GM12878 (cell line): ENCODE measurements at places on chromosomes 13 and 19.

- no peak for DNase-seq
Measured at GRCh38 chr13:112658808-112659207, 31.0 kb upstream of the ATP11A start.

DNA sequence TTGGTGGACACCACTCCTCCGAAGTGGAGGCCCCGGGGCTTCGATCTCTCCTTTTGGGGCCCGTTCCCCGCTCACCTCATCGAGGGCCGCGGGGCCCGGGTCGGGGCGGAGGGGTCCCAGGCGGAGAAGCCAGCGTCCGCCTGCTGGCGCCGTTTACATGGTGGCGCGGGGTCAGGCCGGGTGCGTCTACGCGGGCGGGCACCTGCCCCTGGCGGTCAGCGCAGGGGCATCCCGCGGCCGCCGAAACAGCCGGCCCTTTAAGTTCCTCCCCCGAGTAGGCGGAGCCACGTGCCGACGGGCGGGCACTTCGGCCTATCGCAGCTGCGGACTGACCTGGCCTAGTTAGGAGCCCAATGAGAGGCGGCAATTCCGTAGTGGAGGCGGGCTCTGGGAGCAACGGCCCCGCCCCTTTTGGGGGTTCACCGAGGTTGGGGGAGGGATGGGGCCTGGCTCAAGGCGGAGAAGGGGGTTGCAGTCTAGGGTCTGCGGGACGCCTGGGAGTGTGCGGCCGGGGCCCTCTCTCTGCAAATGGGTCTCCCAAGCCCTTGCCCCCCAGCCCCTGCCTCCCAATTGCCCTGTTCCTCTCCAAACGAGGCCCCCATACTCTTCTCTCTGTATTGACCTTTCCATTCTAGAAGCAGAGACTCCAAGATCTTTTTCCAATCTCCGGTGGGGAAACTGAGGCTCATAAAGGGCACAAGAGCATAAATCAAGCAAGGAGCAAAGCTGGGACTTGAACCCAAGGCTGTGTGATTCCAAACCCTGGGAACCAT, at the start of gene ABHD8:
ABHD8 (minus strand) TSS at position 259 of the 773 bp plus-strand sequence. CDS start 1,809 bp downstream, outside the sequence.
- peak; percentile 72 for DNase-seq

- DNase-seq = no peak
Measured at GRCh38 chr13:30580852-30581502, 36.7 kb upstream of the USPL1 start.

DNA sequence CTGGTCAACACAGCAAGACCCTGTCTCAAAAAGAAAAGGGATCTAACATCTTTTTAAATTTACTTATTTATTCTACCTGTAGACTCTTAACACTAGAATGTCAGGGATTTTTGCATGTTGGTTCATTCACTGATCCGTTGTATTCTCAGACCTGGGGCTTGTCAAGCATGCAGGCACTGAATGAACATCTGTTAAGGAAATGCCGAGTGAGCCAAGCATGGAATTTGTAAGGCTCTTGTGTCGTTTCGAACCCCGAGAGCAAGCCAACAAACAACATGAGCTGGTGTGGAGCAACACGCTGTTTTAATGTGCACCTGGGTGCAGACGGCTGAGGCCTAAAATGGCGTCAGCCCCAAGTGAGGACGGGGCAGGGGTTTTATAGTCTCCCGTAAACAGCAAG, 10.0 kb upstream of the OR1M1 start:
- DNase-seq = no peak

- DNase-seq = no peak
Measured at GRCh38 chr19:41350735-41351338, 2.9 kb downstream of the TGFB1 start.

- DNase-seq = no peak
Measured at GRCh38 chr13:108588516-108588915, 40.9 kb upstream of the MYO16 start.

GRCh38 chr13:44803390-44803789, 185.9 kb downstream of the NUFIP1 start:
- DNase-seq = no peak

GRCh38 chr13:26600343-26600742, 42.9 kb downstream of the WASF3 start:
- no peak for DNase-seq

- no peak for DNase-seq
Measured at GRCh38 chr19:42242069-42242511, 312 bp downstream of the GSK3A start.

GRCh38 chr19:29687244-29687896, 22.1 kb downstream of the PLEKHF1 start:
- no peak for DNase-seq

DNA sequence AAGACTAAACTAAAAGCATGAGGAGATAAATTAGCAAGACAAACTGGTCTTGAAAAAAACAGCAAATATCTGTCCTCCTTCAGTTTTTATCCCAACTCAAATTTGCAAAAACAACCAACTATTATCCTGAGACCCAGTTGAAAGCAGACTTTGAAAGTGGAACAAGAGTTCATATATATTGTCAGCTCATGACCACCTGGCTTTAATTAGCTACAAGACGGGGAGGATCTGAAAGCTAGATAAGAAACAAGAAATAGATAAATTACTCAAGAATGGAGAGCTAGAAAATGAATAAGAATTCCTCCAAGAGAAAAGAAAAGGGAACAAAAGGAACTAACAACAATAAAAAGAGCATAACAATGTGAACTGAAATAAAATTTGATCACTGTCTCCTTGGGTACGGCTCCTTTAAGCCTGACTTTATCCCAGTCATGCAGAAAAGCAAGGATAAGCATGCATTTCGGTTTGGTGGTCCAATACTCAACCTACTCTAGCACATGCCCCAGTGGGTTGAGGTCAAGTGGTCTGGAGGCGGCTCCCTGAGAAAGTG, 246.9 kb downstream of the DCLK1 start:
- DNase-seq = no peak

DNA sequence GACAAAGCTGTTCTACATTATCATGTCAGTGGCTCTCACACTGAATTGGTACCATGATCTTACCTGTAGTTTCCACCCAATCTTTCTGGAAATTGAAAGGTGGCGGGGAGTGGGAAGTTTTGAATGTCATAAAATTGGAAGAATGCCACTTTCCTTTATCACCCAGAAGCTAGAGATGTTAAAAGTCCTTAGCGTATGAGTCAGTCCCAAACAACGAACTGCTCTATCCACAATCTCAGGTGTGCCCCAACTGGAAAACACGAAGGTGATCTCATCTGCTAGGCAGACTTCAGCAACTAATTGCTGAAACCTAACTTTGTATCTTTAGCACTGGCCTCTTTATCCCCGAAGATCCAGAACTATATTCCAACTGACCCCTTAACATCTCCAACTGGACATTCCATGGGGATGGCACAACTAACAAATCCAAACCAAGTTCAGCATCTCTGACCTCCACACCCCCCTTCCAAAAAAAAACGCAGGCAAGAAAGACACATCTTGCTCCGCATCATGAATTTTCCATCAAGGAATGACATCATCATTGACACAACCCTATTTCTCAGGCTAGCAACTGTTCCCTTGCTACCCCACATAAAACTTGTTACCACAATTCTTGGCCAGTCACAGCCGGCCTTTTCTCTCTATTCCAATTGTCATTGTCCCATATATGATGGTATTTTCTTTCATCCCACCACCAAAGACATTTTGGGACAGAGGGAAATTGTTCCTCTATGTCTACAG, 175.4 kb downstream of the KLF12 start:
- DNase-seq = no peak

GRCh38 chr13:19845758-19846157, 17.7 kb downstream of the ZMYM5 start:
- no peak for DNase-seq

DNA sequence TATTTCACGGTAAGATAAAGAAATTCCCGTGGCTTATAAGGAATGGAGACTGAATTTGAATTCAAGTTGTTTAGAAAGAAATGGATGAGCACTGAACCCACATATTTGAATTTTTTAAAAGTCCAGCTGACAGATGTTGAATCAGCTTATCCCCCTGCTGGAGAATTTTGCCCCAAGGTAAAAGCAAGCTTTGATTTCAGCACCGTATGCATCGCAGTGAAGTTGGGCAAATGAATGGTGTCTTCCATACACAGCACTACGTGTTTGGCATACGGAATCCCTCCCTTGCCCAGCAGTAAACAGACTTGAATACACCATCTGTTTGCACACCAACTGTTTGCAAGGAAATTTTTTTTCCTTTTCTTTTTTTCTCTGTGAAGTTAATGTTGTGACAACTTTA, 77.5 kb upstream of the PEG3 start:
- no peak for DNase-seq

GRCh38 chr19:1383017-1383311, 743 bp upstream of the NDUFS7 start:
- DNase-seq = no peak

DNA sequence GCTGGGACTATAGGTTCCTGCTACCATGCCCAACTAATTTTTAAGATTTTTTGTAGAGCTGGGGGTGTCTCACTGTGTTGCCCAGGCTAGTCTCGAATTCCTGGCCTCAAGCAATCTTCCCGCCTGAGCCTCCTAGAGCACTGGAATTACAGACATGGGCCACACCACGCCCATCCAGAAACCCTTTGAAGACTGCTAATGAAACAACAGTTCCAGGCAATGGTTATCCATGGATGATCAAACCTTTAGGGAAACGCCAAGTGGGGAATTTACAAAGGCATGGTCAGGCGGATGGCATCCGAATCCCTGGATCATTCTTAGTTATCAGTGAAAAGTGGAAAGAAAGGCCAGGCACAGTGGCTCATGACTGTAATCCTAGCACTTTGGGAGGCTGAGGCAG, 16.9 kb upstream of the DNMT1 start:
- DNase-seq = no peak

- DNase-seq = no peak
Measured at GRCh38 chr19:815079-815774, 6.5 kb downstream of the PLPPR3 start.

DNA sequence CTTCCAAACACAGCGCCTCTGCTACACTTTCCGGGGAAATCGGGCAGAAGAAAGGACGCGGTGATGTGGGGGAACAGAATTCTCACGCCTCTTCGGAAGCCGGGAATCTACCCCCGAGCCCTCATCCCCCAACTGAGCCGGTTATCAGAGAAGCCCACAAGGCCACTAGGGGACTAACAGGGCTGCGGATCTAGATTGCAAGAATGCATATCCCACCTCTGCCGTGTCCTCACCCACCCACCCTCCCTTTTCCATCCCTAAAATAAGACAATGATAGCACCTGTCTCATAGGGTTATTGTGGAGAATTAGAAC, 1.1 kb downstream of the IGFLR1 start:
- no peak for DNase-seq

- no peak for DNase-seq
Measured at GRCh38 chr19:46839752-46840497, 10.7 kb downstream of the AP2S1 start.

DNA sequence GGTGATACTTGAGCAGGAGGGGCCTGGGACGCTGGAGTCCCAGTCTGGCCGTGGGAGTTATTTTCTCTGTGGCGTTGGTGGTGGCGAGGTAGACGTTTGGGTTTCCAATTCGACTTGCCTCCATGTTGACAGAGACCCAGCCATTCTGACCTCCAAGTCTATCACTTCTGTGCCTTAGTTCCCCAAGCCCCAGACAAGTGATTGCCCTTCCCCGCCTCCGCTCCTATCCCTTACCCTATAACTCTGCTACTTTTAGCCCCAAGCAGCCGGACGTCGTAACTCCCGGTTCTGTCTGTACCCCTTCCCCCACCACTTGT, 549 bp downstream of the TIMM50 start:
- DNase-seq = no peak

GRCh38 chr13:49586717-49587116, 1.4 kb upstream of the RCBTB1 start:
- no peak for DNase-seq

- DNase-seq = no peak
Measured at GRCh38 chr13:46315491-46316075, 71.5 kb downstream of the RUBCNL start.

GRCh38 chr19:41570639-41571112, 5.3 kb upstream of the CEACAM21 start:
- no peak for DNase-seq

DNA sequence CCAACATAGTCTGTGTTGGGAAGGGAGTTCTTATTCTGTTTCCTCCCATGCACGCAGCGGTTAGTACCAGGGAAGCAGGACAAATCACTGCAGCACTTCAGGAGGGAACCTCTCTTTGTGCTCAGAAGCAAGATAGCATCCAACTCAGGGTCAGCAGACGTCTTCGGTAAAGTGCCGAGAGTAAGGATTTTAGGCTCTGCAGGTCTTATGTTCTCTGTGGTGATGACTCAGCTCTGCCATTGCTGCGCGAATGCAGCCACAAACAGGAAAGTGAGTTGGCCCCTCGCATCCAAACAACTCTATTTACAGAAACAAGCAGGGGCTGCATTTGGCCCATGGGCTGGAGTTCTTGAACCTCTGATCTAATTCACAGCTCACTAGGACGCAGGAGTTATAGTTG, 122.1 kb upstream of the SPATA13 start:
- DNase-seq = no peak

- DNase-seq = no peak
Measured at GRCh38 chr19:11673608-11674041, 65.1 kb downstream of the ZNF823 start.

- DNase-seq = no peak
Measured at GRCh38 chr13:20546556-20546955, 20.4 kb upstream of the IFT88 start.

DNA sequence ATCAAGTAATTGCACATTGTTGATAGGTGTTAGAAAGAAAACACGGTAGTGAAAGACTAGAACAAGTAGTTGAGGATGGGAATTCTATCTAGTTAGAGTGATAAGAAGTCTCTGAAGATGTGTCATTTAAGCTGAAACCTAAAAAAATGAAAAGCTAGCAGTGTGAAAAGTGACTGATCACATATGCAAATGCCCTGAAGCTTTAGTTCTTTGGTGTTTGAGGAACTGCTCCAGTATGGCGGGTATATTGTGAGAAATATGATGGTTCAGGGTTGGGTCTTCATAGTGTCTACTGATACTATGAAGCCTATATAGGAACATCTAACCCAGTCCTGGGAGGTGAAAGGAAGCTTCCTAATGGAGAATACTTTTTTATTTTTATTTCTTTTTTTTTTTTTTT, 45.0 kb downstream of the GPALPP1 start:
- DNase-seq = no peak

DNA sequence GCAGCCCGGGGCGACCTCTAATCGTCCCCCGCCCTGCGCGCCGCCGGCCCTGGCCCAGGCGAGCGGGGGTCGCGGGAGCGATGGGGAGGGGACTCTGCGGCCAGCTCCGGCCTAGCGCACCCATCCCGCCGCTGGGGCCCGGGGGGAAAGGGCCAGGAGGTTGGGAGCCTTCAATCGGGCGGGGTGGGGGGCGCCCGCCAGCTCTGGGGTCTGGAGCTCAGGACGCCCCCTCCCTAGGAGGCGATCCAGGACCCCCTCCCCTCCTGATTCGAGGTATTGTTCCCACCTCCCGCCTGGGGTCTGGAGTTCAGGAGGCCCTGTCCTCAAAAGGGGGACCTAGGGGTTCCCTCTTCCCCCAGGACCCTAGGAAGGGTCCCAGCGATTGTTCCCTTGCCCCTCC, 430 bp downstream of the ZNF358 start:
- no peak for DNase-seq

GRCh38 chr13:27638521-27638920, 16.8 kb downstream of the POLR1D start:
- no peak for DNase-seq
